ENCODE measurements at places on chromosomes 6 and 20. TPM values are rescaled to one million over a fixed set of nuclear protein-coding genes. Genes with fewer than 3 reads are reported as not detected.
A peak's percentile ranks its signal among the peaks of the same experiment; 100 is the strongest.

- DNase-seq: no peak
Measured at GRCh38 chr6:50925548-50925947, 106.9 kb downstream of the TFAP2B start.

DNA sequence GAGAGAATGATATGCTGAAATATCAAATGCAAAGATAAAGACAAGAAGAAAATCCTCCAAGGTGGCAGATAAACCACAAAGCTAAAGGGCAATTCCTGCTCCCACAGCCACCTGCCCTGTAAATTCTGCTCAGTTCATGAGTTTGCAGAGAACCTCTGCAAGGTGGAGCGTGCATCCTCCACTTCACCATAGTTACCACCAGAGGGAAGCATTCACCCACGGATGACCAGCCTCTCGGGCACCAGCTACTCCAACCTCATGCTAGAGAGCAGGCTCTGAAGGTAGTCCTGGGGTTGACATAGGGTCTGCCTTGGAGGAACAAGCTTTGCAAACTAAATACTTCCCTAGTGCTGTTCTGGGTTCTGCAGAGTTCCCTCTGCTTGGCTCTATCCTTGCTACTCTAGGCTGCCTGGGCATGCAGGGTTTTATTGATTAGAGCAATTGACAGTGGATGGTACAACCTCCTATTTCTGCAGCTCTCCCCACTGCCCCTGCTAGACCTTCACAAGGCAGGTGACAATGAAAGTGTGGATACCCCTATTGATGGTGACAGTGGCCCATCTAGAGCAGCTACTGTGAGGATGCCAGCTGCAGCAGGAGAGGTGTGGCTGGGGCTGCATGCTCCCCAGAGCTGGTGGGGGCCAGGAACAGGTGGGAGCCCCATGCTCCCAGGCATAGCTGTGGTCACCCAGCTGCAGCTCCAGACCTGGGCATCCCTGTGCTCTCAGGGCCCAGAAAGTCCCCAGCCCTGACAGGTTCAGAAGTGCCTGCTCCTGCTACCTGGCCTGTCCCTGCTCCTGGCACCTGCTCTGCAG lies 51.1 kb downstream of the GGTLC1 start:
- DNase-seq: peak; percentile 69

DNA sequence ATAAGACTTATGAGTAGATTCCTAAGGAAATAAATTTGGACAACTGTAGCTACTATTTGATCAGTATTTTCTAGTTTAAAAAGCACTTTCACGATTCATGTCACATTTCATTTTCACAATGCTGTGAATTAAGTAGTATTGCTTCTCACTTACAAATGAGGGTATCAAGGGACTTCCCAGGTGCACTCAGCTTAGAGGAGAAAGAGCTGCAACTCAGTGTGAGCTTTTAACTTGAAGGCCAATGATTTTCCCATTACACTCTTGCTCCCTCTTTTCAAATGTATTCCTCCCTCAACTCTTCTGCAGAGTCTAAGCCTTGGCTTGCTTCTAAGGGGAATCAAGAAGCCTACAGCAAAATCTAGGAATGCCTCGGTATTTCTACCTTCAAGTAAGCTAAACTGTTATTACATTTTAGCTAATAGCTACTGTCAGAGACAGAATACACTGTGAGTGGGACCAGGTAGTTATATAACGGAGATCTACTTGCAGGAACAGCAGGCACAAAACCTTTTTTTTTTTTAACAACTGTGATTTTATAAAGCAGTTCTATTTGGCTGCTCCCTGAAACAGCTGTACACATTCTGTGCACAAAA lies 339.0 kb downstream of the SYNE1 start:
- DNase-seq: no peak

The KCNQ5 gene
- 14.6 TPM for total RNA-seq

DNA sequence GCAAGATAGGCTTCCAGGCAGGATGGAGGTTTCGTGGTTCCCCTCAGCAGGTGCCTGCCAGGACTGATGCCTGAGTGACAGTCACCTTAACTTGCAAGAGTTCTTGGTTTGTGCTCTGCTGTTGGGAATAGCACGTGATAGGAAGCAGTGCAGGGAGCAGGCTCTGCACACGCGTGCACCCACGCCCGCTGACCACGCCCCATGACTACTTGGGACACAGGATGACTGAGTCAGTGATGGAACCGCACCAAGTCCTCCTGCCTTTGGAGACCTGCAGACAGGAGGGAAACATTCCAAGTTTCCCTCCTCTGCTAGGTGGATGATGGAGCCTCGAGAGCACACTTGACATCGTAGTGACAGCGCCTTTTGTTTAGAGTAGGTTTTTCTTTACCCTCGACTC lies 164.2 kb downstream of the DTNBP1 start:
- DNase-seq: no peak

All from activated CD8-positive, alpha-beta T cell treated with anti-CD3 and anti-CD28 coated beads for 36 hours (primary cell).